ENCODE measurements at places on chromosomes 11 and 22.

DNA sequence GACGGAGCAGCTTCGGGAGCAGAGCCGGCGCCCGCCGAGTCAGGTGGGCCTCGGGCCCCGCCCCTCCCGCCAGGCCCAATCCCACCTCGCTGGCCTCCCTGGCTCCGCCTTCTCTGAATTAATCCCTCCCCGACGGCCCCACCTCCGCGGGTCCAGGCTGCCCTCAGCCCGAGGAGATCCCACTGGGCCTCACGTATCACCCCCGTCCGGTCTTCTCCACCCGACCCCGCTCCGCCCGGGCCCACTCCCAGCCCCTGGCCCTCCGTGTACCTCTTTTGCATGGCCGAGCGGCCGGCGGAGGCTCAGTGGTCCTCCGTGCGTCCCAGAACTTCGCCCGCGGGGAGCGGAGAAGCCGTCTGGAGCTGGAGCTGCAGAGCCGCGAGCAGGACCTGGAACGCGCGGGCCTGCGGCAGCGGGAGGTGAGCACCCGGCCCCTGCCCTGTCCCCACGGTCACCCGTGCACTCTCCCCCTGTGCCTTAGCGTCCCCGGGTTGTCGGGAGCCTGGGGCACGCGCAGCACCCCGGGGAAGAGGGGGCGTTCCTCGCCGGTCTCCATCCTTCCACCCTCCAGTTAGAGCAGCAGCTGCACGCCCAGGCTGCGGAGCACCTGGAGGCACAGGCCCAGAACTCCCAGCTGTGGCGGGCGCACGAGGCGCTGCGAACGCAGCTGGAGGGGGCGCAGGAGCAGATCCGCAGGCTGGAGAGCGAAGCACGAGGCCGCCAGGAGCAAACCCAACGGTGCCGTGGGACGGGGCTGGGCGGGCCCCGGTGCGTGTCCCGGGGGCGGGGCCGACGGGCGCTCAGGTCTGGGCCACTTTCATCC, 2.2 kb upstream of the CD151 start:
- DNase-seq: no peak

DNA sequence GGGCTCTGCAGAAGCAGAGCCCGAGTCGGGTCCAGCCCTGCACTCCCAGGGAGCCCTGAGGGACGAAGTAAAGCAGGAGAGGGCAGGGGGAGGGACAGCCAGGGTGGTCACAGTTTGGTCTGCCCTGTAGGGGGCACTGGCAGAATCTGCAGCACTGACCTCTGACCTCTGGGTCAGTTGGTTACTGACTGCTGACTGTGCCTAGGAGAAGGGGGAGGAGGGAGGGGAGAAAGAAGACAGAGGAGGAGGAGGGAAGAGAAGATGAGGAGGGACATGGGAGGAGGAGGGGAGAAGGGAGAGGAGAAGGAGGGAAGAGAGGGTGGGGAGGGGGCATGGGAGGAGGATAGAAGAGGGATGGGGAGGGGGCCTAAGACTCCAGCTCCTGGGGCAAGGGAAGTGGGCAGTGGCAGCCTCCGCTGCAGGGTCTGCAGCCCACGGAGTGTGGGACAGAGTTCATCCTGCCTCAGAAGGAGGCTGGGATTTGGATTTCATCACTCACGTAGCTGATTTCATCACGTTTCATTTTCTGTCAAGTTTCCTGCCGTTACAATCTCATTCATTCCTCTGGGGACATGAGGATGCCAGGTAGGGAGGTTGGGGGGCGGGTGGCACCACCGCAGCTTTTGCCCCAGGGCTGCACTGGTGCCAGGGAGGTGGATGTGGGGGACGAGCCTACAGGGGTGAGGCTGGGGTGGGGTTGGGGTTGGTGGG, 55.2 kb downstream of the FLRT1 start:
- no peak for DNase-seq

DNA sequence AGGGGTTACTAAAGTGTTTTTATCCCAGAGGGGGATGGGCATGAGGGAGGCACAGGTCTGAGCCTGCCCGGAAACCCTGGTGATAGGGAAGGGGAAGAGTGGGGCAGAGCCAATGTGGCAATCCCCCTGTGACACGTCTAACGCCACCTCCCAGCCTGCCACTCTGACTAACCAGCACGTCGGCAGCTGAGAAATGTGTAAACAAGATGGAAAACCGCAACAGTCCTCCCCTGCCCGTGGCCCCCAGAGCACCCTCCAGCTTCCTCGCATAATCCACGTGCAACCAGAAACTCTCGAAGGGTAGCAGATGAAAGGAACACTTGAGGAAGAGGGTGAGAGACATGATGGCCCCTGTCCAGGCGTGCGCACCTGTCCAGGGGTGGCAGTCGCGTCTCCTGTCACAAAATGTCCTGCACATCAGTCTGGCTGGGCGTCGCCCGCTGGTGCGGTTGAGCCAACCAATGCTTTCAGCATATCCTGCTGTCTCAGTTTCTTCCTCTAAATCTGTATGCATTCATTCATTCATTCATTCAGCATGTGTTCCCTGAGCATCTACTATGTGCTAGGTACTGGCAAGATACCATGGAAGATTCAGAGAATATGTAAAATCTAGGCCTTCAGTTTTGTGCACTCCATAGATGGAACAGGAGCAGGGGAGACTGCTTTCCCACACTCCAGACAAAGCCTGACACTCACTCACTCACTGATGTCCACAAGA, 4.5 kb downstream of the TMPRSS4 start:
- no peak for DNase-seq

DNA sequence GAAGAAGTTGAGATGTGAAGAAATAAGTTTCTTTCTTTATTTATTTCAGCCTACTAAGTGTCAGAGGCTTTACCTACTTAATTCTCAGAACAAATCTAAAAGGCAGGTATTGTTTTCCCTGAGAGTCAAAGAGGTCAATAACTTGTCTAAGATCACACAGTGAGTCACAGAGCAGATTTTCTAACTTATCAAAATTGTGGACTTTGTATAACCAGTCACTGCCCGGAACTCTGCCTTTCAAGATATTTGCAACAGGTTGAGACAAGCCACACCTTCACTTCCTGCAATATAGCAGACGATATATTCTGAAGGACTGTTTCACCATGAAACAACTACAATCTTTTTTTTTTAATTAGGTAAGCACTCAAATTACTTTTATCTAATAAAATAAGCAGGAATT, 10.5 kb upstream of the MMP3 start:
- DNase-seq: no peak

DNA sequence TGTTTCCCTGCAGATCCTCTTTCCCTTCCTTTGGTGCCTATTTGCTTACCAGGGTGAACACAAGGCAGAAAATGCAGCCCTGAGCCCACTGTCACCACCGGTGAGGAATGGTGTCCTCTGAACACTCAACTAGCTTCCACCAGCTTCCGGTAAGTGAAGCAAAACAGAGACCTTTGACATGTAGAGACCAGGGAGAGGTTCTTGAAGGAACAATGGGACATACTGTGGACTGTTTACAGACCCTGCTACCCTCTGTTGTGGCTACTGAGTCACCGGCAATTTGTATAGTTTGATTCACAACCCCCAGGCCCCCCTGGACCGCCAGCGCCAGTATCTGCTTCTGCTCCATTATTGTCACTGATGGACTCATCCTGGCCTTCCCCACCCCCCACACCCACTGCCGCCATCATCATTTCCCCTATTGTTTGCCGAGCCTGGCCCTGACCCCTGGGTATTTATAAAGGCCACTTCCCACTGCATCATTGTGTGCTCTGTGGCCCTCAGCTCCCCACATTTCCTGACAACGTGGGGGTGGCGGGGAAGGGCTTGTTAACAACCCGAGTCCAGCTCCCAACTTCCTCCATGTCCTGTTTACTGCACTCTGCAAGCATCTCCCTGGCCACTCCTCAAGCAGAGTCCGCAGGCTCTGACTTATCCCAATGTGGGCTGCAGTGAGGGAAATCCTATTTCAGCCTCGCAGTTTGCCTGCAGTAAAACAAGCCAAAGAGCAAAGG, 252.9 kb downstream of the ETS1 start:
- no peak for DNase-seq

- no peak for DNase-seq
These were observed 1.9 kb downstream of the MS4A10 start for GRCh38 chr11:60786811-60787567.

DNA sequence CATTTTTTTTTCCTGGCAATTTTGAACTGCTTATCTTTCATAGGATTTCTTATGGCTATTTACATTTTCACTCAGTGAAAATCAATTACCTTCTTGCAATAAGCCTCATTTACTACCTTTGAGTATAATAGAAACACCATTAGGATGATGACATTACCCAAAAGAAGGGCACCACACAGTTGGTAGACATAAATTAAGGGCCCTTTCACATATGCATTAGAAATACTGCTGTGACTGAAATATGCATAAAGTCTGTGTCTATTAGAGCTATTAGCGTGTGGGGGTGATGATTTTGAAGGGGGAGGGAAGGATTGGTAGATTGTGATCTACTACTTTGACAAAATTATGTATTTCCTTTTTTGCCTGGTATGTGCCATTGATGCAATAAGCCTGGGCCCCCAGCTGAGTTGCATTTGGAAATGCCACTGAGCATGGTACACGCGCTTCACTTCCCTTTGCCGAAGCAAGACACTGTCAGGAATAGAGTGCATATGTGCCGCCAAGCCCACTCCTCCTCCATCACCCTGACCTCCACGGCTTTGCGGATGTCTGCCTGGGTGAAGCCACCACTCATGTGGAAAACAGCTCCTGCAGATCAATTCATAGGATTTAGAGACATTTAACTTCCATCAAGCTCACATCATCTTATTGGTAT, 339.3 kb downstream of the DCDC1 start:
- DNase-seq: no peak

DNA sequence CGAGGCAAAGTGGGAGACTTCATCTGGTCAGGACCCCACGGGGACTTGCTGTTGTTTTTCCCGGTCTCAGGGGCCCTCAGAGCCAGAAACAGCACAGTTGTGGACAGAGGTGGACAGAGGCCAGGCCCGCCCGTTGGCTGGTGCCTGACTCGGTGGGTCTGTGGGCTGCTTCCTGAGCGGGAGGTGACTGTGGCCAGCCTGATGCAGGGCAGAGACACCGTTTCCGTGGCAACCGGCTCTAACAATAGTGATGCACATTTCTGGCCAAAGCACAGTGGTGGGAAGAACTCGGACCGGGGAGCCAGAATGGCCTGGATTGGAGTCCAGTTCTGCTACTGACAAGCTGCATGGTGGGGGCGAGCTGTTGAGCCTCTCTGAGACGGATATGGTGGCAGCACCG, 58.7 kb upstream of the ATXN10 start:
- DNase-seq: no peak

DNA sequence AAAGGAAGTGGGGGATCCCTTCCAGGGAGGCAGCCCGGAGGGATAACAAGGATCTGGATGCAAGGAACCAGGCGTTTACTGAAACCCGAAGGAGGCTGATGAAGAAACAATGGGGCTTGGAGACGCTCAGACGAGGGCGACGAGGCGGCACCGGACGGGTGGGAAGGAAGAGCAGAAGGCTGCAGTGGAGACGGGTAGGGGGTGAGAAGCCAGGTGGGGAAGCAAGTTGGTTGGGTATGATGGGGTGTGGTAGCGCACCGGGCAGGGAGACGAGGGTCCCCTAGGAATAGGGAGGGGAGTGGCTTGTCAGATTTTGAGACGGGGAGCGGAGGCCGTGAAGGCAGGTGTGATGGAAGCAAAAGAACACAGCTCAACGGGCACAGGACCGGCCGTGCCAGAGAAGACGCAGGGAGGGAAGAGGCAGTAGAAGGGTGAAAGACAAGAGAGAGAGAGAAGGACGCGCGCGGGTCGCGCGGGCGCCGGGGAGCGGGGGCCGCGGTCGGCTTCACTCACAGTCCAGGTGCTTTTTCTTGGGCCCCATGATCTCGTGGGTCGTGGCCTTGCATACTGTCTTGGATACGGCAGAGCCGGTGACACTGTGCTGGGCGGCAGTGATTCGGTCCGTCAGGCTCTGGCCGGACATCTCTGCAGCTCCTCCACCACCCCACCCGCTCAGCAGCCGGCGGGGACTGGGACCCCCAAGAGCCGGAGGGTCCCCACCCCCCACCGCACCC, 579 bp downstream of the PICALM start:
- DNase-seq: no peak

DNA sequence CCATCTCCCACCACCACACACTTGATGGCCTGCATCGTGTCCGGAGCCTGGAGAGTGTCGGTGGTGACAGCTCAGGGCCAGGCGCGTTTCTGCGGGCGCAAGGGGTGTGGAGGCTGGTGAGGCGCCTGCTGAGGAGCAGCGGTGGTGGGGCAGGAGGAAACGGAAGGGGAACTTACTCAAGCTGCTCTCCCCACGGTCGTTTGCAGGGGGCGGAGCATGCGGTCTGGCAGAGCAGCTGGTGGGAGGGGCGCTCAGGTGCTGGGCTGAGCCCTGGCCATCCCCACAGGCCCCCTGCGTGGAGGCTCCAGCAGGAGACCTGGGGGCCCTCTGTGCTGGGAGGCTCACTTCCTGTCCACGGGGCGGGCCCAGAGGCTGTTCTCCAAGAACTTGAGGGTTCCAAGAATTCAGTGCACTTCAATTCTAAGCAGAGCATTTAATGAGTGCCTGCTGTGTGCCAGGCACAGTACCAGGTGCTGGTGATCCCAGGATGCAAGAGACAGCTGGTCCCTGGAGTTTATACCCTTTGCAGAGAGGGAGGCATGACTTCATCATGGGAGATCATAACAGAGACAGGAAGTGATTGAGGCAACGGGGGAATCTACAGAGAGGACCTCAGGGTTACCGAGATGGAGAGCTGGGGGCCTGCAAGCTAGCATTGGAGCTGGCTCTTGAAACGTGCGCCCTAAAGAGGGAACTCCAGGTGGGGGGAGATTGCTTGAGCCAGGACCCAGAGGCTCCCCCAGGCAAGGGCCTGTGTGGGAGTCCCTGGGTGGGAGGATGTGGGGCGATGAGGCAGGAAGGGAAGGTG, at the start of gene RAC2:
TSS of gene RAC2 (minus strand) at position 156 of the 808 bp plus-strand sequence. CDS start at position 35, 121 bp downstream.
- DNase-seq: peak; percentile 51

DNA sequence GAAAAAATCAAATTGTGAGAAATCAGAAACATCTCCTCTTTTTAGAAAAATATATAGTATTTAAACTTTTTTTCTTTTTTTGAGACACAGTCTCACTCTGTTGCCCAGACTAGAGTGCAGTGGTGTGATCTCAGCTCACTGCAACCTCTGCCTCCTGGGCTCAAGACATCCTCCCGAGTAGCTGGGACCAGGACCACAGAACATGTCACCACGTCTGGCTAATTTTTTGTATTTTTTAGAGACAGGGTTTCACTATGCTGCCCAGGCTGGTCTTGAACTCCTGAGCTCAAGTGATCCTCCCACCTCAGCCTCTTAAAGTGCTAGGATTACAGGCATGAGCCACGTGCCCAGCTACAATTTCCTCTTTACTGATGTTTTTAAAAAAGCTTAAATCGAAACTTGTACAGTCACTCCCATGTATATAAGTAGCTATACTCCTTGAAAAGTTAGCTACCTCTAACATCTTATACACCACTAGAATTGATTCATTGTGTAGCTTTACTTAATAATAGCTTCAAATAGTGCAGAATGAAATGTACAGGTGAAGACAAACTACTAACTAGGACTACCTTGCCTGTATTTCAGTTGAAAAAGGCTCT, 10.3 kb downstream of the EIF4G2 start:
- no peak for DNase-seq

- DNase-seq: no peak
These were observed 67.5 kb upstream of the MS4A8 start for GRCh38 chr11:60631944-60632343.
